ENCODE measurements at places on chromosomes 5 and 9. TPM values are rescaled to one million over a fixed set of nuclear protein-coding genes. Genes with fewer than 3 reads are reported as not detected.

The CYSTM1 gene
- 115 TPM for polyA plus RNA-seq

The PCDHA13 gene
- 1.8 TPM for polyA plus RNA-seq

The ZBED3 gene
- 6.9 TPM for polyA plus RNA-seq

The NOXA1 gene
- 2.5 TPM for polyA plus RNA-seq

The OR1Q1 gene
- not detected for polyA plus RNA-seq

The FAM240B gene
- 1.3 TPM for polyA plus RNA-seq

The PHF24 gene
- 44.8 TPM for polyA plus RNA-seq

The DNAH5 gene
- 1.1 TPM for polyA plus RNA-seq

The ORM2 gene
- polyA plus RNA-seq, result 2.3 TPM

The NR5A1 gene
- 28.7 TPM for polyA plus RNA-seq

The STARD4 gene
- polyA plus RNA-seq, result 8.0 TPM

The PKD2L2 gene
- 23.4 TPM for polyA plus RNA-seq

The FOXI1 gene
- polyA plus RNA-seq, result 0.26 TPM

The GPR150 gene
- 0.45 TPM for polyA plus RNA-seq

The GAPT gene
- 0.58 TPM for polyA plus RNA-seq

The CBY3 gene
- 7.8 TPM for polyA plus RNA-seq

The KIAA0825 gene
- 4.1 TPM for polyA plus RNA-seq

The PAX5 gene
- polyA plus RNA-seq, result 1.3 TPM

The CERCAM gene
- polyA plus RNA-seq, result 26.0 TPM

The SPATA31A5 gene
- polyA plus RNA-seq, result 0.84 TPM

The IL33 gene
- 8.7 TPM for polyA plus RNA-seq

The HAND1 gene
- polyA plus RNA-seq, result 0.24 TPM

The TXNDC8 gene
- 16.7 TPM for polyA plus RNA-seq

The ARL14EPL gene
- polyA plus RNA-seq, result 0.21 TPM

The ZBTB6 gene
- 7.2 TPM for polyA plus RNA-seq

The OMD gene
- polyA plus RNA-seq, result 2.5 TPM

The TTC16 gene
- 46.2 TPM for polyA plus RNA-seq

The NEUROG1 gene
- polyA plus RNA-seq, result not detected

The C9orf50 gene
- polyA plus RNA-seq, result 14.6 TPM

The CDHR2 gene
- 39.8 TPM for polyA plus RNA-seq

The DRD1 gene
- polyA plus RNA-seq, result 0.21 TPM

The ADAMTS13 gene
- polyA plus RNA-seq, result 15.6 TPM

The IFNA13 gene
- polyA plus RNA-seq, result not detected

The TAF1L gene
- polyA plus RNA-seq, result 3.0 TPM

The LHX2 gene
- polyA plus RNA-seq, result 3.4 TPM

The FAM120AOS gene
- 34.9 TPM for polyA plus RNA-seq

The SPATA6L gene
- 42.3 TPM for polyA plus RNA-seq

The SFXN1 gene
- 22.6 TPM for polyA plus RNA-seq

The IL9 gene
- not detected for polyA plus RNA-seq

The PFDN1 gene
- polyA plus RNA-seq, result 62.4 TPM

The SPATA9 gene
- 36.9 TPM for polyA plus RNA-seq

All from testis (tissue), 5 donors.